GM03348 (cell line): ENCODE measurements at places on chromosomes 12 and 14.

- DNase-seq = no peak
Observed at GRCh38 chr12:30934811-30935210, 8.3 kb downstream of the TSPAN11 start.

DNA sequence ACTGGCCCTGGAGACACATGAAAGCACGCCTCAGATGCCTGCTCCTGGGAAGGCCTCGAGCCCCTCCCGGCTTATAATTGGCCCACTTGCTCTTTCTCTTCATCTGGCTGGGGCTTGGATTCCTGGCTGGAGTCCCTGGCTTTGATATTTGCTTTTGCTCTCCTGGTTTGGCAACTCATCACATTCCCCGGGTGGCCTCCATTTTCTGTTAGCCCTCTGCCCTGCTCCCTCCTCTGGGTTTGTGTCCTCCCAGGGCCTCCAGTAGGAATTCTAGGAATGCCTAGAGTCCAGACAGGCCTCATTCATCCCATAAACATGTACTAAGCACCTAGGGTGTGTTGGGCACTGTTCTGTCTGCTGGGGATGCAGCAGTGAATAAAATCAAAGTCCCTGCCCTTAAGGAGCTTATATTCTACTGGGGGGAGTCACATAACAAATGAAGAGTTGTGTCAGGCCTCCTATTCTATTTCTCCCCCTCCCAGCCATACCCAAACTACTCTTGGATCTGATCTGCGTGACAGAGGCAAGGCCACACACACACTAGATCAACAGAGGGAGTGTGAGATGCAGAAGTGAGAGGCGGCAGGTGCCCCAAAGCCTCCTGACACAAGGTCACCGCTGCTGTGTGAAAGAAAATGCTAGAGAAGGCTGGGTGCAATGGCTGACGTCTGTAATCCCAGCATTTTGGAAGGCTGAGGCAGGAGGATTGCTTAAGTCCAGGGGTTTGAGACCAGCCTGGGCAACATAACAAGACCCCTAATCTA lies 21.3 kb upstream of the TSPAN9 start:
- peak; percentile 13 for DNase-seq

DNA sequence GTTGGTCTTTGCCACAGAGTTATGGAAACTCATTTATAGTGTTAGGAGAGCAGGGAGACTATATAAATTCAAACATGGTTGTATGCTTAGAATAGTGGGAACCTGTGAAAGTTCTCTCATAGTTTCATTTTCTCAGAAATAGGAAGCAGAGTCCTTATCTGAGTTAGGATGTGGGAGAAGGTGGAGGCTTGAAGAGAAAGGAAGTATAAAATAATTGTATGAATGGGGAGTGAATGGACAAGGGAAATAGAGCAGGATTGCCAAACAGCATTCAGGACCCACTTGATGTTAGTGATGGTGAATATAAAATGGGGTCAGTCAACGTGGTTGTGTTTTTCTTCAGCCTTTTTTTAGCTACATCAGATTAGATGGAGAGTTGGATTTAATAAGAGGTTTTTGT lies 34.0 kb upstream of the TPH2 start:
- no peak for DNase-seq

DNA sequence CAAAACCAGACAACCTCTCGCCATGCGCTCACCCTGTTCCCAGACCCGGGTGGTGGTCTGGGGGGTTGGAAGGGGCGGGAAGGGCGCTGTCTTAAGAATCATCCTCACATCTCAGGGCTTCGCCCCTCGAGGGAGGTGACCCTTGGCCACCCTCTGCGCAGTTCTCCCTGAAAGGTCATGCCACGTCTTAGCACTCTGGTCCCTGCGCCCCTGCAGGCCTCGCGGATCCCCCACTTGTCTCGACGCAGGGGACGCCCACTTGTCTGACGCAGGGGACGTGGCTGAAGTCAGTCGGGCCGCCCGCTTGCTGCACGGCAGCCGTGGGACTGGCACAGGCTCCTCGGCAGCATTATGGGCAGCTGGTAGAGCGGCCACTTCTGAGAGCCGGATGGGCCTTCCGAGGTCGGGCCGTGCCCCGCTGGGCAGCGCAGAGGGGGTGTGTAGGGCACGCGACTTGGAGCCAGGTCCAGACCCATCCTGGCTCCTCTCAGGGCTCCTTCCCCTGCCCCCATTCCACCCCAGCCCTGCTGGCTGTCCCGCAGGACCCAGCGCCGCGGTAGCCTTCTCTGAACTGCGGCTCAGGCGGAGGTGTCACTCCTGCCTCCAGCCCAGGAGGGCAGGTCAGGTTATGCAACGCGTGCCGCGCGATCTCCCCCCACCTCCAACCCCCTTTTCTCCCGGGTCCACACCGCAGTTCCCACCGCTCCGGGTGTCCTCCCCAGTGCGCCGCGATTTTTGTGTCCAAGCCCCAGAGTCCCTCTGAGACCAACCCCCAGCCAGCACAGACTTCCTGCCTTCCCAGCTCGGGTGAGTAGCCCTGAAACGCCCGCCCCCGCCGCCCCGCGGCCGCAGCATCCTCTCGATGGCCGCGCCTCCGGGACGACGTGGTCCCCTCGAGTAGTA lies 40.9 kb upstream of the CAPRIN2 start:
- DNase-seq = peak; percentile 91
